ENCODE measurements at places on chromosomes 7 and 10.

DNA sequence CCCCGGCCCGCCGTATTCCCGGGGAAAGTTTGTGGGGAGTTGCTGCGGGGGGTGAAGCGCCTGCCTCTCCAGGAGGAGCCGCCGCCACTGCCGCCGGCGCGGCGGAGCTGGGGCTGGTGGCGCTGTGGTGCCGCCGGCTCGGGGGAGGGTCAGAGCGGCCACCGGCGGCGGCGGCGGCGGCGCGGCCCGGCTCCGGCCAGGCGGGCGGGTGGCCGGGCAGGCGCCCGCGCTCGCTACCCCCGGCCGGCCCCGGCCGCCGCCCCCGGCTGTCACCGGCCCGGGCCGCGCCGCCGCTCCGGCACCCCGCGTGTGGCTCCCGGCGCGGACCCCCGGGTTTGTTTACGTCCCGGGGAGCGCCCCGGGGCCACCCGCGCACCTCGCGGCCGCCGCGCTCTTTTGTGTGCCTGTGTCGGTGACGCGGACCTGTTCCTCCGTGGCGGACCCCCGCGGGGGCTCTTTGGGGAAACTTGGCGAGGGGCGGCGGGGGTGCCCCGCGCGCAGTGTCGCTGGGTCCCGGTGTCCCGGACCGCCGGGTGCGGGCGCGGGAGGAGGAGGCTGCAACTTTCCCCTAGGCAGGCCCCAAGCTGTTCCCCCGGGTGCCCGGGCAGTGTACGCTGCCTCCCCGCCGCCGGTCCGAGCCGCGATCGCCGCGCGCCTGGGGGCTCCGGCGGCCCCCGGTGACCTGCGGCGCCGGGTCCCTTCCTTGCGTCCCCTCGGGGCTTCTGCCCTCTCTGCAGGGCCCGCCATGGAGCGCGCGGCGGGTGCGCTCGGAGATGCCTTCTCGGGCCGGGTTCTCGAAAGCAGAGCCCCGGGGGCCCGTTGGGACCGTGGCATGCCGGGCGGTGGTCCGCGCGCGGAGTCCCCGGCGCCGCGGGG, 593 bp upstream of the CUX1 start:
- no peak for DNase-seq

GRCh38 chr10:1679821-1680650, 57.3 kb downstream of the ADARB2 start:
- no peak for DNase-seq

DNA sequence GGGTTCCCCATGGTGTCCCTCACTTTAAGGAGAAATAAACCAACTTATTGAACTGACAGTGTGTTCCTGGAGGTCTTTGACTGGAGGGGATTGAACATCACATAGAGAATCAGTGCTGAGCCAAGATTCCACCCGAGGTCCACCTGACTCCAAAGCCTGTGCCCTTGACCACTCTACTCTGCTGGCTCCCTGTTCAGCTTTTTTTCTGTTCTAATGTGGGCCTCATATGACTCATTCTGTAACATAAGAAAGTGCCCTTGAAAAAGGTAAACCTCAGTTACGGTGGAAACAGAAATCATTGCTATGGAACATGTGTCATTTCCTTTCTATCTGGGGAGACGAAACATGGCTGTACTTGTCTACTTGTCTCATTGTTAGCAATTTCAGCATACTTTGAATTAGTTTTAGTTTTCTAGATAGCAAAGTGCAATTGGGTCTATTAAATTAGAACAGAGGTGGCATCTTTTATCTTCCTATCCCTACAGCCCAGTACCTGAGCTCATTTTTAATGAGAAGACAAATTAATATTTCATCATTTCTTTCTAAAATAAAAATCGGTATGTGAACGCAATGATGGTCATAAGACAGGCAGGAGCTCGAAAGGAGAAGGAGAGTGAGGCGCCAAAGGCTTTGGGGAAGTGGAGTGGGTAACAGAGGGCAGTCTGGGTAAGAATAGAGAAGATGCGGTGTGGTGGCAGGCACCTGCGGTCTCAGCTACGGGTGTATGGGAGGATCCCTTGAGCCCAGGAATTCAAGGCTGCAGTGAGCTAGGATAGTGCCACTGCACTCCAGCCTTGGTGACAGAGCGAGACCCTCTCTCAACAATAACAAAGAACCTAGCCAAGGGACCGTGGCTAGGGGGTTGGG, 1.5 kb downstream of the GSDME start:
- no peak for DNase-seq

DNA sequence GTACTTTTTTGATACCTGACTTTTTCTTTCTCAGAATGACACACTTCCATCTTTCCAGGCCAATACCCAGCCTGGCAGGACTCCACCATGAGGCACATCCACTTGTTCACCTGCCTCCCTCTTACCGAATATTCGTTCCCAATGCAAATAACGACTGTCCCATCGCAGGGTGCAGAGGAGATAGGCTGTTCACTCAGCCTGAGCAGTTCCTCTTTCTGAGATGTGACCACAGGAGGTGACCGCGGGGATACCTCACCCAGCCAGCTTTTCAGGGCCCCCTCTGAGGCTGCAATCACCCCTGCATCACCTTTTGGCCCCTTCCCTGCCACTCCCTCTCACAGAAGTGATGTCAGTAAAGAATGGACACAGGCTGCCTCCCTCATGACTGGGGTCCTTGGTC, 28.3 kb downstream of the PTPRN2 start:
- DNase-seq: no peak

DNA sequence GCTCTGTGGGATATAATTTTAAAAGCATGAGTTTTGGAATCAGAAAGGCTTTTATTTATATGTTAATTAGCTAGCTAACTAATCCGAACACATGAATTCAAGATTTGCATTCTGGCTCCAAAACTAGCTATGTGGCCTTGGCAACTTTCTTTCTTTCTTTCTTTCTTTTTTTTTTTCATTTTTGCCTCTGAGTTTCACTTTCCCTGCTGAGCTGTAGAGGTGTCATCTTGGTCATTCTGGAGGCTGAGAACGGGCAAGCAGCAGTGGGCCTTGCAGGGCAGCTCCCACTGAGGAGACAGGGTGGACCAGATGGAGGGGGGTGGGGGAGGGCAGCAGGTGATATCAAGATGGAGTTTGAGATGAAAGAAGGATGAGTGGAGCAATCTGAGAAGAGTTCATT, 24.8 kb upstream of the SFMBT2 start:
- no peak for DNase-seq
